Epithelial cell of proximal tubule (primary cell): ENCODE measurements at places on chromosomes 11 and 22. TPM values are rescaled to one million over a fixed set of nuclear protein-coding genes. Genes with fewer than 3 reads are reported as not detected.

UBQLN3 gene
- not detected in 2 replicates for total RNA-seq

SOX6 gene
- 0.36 and 1.6 TPM in 2 replicates for total RNA-seq

DNA sequence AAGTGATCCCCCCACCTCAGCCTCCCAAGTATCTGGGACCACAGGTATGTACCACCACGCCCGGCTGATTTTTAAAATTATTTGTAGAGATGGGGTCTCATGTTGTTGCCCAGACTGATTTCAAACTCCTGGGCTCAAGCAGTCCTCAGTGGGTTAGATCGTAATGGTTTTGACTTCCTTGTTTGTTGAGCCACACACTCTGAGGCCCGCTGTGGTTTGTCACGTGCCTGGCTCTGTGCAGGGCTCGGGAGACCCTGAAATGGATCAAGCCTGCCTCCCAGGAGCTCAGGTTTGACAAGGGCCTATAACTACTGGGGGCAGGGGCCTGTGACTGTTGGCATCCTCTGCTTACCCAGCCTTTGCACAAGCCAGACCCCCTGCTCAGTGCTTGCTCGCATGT, 68.1 kb downstream of the MPPED1 start:
- DNase-seq, result no peak

GRCh38 chr11:102882389-102883024, 7.7 kb upstream of the MMP12 start:
- DNase-seq, result peak; percentile 26

- DNase-seq, result no peak
These were observed 34.4 kb downstream of the RPL3 start for GRCh38 chr22:39284983-39285382.

- DNase-seq, result no peak
These were observed 106.5 kb downstream of the ALX4 start for GRCh38 chr11:44203270-44204043.
